CD4-positive, CD25-positive, alpha-beta regulatory T cell (primary cell): ENCODE measurements at places on chromosomes 4 and X. TPM values are rescaled to one million over a fixed set of nuclear protein-coding genes. Genes with fewer than 3 reads are reported as not detected.

TMPRSS11F gene
- not detected for total RNA-seq

BEND4 gene
- total RNA-seq: 0.30 TPM

DNA sequence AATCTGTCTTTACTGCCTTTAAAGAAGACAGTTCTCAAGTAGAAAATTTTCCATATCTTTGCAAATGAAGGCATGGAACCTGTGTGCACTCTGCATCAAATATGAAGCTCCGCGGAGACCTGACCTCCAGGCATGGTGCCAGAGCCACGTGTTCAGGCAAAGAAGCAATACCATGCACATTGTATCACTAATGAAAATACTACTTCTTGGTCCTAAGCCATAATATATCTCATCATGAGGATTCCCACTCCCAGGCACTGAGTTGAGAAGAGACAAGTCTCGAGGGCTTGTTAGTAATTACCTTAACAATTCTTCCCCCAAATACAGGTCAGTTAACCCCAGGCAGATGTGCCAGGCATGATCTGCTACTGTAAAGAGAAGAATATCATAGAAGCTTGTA, 56.7 kb downstream of the PCDH19 start:
- H3K27me3 ChIP-seq: no peaks in the 10 kb centered on the region
- no peak for DNase-seq
- no peaks in the 10 kb centered on the region for H3K36me3 ChIP-seq
- H3K4me3 ChIP-seq: no peak overlapping the region
- H3K27ac ChIP-seq: no peak overlapping the region

DNA sequence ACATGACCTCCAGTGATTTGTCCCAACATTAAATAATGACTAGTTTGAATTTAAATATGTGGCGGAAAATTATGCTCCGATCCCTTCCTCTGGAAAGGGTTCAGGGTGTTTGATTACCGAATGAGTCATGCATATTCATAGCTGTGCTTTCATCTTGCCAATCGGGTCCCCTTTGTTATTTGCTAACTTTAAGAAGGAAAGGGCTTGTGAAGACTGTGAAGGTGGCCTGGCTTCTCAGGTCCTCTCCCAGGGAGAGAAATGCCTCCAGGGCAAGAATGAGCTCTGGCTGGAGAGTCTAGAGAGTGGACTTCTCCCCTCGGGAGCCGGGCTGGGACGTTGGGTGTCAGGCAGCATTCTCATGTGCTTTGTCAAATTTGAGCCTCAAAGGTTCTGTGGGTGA, 155.5 kb upstream of the PSAPL1 start:
- H3K36me3 ChIP-seq: no peaks in the 10 kb centered on the region
- no peak overlapping the region for H3K27ac ChIP-seq
- no peak for DNase-seq
- no peaks in the 10 kb centered on the region for H3K27me3 ChIP-seq

DNA sequence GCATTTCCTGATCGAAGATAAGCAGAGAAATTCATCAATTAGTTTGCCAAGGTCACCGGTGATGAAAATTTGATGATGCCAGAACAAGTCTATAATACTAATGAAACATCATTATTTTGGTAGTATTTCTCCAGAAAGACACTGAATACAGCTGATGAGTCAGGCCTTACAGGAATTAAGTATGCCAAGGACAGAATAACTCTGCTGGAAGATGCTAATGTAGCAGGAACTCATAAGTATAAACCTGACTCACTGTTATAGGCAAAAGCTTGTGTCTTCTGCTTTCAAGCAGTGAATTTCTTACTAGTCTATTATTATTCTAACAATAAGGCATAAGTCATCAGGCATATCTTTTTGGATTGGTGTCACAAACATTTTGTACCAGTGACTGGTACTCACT, 1825.1 kb upstream of the IGFBP7 start:
- H3K4me1 ChIP-seq: no peaks in the 10 kb centered on the region
- H3K4me3 ChIP-seq: no peak overlapping the region
- no peak overlapping the region for H3K27ac ChIP-seq

POU3F4 gene
- not detected for total RNA-seq

COL4A5 gene
- not detected for total RNA-seq

DNA sequence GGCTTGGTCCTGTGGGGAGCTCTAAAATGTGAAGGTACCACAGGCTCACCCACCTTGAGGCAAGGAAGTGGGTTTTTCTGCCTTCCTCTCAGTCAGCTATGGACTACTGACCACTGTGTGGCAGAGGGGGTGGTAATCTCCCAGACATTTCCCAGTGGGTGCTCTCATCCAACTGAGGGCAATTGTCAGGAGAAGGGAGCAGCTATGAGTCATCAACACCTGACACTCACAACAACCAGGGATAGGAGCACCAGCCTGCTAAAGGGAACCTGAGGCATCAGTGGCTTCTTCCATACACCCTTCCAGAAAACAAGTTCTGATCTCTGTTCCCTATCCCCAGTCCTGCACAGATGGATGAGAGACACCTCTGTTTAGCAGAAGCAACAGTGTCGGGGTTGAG, 468.8 kb downstream of the BCOR start:
- no peaks in the 10 kb centered on the region for H3K4me1 ChIP-seq
- no peak overlapping the region for H3K4me3 ChIP-seq
- H3K27me3 ChIP-seq: no peaks in the 10 kb centered on the region
- H3K36me3 ChIP-seq: no peaks in the 10 kb centered on the region
- no peak overlapping the region for H3K27ac ChIP-seq
- DNase-seq: no peak

DNA sequence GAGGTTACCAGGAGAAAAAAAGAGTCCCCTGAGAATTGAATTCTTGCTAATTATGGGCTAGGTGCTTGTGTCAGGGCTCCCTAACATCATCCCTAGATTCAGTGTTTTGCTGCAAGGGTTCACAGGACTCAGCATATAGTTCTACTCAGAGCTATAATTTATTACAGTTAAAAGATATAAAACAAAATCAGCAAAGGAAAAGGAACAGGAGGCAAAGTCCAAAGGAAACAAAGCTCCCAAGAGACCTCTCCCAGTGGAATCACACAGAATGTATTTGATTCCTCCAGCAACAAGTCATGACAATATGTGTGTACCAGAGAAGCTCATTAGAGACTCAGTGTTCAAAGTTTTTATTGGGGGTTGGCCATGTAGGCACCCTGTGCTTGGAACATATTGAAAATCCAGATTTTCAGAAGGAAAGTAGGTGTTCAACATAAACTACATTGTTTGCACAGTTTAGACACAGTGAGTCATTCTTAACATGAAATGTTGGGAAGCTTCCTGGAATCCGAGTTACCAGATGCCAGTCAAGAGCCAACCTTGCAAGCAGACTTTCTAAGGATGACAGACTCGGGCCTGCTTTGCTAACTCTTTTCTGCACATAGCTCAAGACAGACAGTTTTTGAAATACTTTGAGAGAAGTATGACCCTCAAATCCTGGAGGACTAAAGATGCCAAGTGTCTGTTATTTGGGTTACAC, 311.3 kb upstream of the EMCN start:
- no peaks in the 10 kb centered on the region for H3K4me1 ChIP-seq
- H3K27me3 ChIP-seq: no peaks in the 10 kb centered on the region
- H3K36me3 ChIP-seq: no peaks in the 10 kb centered on the region

DNAAF6 gene
- not detected for total RNA-seq

DNA sequence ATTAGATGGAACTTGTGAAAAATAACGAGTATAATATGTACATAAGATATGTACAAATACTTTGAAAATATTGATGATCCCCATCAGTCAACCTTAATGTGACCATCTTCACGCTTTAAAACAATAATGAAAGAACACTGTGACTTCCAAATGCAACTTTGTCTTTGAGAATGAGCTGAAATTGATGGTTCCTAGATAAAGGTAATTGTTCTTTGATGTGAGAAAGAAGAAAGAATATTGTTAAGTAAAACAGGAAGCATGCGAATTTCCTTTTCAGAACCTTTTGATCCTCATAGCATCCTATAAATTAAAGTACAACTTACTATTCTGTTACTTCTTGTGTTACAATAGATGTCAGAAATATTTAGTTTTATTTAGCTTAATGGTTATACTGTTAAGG, 22.2 kb downstream of the IL2 start:
- H3K4me3 ChIP-seq: peak overlapping the region; percentile 8
- H3K27me3 ChIP-seq: no peaks in the 10 kb centered on the region
- H3K4me1 ChIP-seq: no peaks in the 10 kb centered on the region
- H3K36me3 ChIP-seq: no peaks in the 10 kb centered on the region
- H3K27ac ChIP-seq: no peak overlapping the region
- no peak for DNase-seq

DNA sequence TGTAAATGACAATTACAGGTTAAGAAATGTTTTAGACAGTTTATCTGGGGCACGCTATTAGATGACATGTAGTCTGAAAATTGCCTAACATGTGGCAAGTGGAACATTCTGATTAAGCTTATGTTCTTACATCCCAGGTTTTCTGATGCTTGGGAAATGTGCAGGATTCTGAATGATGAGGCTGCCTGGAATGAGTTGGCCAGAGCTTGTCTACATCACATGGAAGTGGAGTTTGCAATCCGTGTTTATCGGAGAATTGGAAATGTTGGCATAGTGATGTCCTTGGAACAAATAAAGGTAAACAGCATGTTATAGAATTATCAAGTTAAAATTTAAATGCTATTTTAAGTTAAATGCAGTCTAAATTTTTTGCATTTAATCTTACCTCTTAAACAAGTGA, 49.3 kb downstream of the WDR19 start:
- no peak for DNase-seq
- H3K36me3 ChIP-seq: no peaks in the 10 kb centered on the region
- no peak overlapping the region for H3K27ac ChIP-seq

- no peak for DNase-seq
- H3K4me1 ChIP-seq: no peaks in the 10 kb centered on the region
- no peak overlapping the region for H3K4me3 ChIP-seq
- no peaks in the 10 kb centered on the region for H3K36me3 ChIP-seq
- no peaks in the 10 kb centered on the region for H3K27me3 ChIP-seq
Observed at GRCh38 chrX:50111742-50112141, 89.1 kb downstream of the AKAP4 start.

DNA sequence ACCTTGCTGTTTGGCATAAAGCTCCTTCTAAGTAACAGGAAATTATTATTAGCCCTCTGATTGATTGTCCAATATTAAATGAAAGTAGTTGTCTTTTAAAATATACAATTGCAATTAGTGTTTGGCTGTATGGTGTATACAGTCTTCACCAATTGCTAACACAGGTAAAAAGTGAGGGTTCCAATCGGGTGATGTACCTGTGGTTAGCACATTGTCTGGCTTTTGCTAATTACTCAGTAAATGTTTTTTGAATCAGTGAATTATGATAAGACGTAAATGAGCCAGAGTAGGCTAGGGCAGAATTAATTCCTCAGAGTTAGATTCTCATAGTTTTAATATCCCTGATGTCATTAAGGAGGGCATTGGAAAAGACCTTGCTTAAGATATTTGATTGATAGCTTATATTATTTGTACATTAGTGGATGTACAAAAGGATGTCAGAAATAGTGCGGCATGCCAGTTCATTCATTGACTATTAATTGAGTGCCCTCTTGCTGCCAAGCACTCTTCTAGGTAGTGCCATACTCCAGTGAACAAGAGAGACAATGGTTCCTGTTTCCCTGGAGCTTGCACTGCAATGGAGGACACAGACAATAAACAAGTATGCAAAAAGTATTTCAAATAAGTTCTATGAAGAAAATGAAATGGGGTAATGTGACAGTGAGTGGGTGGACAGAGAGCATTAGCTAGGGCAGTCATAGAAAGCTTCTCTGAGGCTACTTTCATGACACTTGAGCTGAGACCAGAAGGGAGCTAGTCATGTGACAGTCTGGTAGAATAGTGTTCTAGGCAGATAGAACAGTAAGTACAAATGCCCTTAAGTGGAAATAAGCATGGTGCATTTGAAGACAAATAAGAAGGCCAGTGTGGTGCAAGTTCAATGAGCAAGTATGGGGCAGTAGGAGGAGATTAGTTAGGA, 205.9 kb upstream of the CASK start:
- no peak overlapping the region for H3K27ac ChIP-seq
- no peaks in the 10 kb centered on the region for H3K36me3 ChIP-seq
- H3K4me3 ChIP-seq: peak overlapping the region; percentile 52
- H3K27me3 ChIP-seq: no peaks in the 10 kb centered on the region
- H3K4me1 ChIP-seq: peaks cover 25% of the 10 kb centered on the region
- no peak for DNase-seq

DNA sequence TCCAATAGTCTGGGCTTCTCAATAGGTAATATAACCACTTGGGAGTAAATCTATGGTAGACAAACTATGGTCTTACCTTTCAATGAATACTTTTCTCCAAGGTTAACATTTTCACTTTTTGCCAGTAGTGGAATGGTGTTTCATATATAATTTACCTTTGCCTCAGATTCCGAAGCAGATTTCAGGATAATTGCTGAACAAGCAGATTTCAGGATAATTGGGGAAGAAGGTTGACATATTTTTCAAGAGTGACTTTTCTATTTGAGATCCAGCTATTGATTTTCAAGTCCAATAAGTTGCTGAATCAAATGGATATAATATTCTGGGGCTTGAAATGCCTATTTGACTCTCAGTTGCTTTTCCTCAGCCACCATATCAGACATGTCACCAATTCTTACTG, 63.6 kb downstream of the SYTL5 start:
- no peaks in the 10 kb centered on the region for H3K36me3 ChIP-seq
- DNase-seq: no peak
- no peaks in the 10 kb centered on the region for H3K4me1 ChIP-seq
- no peaks in the 10 kb centered on the region for H3K27me3 ChIP-seq
- no peak overlapping the region for H3K27ac ChIP-seq

- H3K36me3 ChIP-seq: no peaks in the 10 kb centered on the region
- H3K27me3 ChIP-seq: no peaks in the 10 kb centered on the region
- no peaks in the 10 kb centered on the region for H3K4me1 ChIP-seq
- no peak overlapping the region for H3K4me3 ChIP-seq
- DNase-seq: no peak
Observed at GRCh38 chr4:180640193-180640592, 1603.0 kb upstream of the TENM3 start.

DNA sequence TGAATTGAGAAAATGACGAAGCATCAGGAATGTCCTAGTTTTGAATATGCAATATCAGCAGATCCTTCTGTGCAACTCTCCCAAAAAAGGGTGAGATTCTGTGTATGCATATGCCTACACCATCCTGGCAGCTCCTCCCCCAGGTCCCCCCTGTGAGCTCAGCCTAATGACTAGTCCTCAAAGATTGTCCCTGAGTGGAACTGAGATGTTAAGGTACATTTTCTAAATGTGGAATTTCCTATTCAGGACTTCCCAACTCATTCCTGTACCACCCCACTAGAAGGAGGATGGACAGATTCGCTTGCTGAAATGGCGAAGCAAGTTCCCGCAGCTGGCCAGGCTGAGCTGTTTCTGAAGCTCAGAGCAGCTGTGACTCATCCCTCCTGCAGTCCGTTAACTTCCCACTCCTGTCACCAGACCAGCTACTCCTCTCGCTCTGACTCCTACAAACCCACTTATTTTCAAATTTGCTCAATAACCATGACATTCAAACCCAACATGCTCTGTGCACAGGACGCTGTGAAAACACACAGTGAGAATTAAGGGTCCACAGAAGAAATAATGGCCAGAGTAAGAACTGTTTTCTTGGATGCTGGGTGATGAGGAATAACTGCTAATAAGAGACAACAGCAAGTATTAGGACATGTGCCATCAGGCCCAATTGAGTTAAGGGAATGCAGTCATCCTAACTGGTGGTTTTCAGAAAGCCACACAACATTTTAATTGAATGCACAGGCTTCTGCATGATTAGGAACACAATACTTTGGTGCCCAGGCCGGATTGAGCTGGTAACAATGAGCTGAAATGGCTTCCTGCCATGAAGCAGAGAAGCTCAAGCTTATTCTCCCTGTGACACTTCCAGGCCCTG, 40.0 kb upstream of the IRF2 start:
- no peaks in the 10 kb centered on the region for H3K27me3 ChIP-seq
- peak overlapping the region; percentile 24 for H3K27ac ChIP-seq
- peaks cover 21% of the 10 kb centered on the region for H3K4me1 ChIP-seq
- no peak for DNase-seq
- no peaks in the 10 kb centered on the region for H3K36me3 ChIP-seq

- no peak overlapping the region for H3K27ac ChIP-seq
- no peak overlapping the region for H3K4me3 ChIP-seq
- peaks cover 16% of the 10 kb centered on the region for H3K4me1 ChIP-seq
Observed at GRCh38 chrX:40298572-40299479, 201.1 kb upstream of the BCOR start.
